NCI-H2171 (cell line): ENCODE measurements at places on chromosomes 2 and 18.

GRCh38 chr18:64803471-64803870, 654.6 kb upstream of the LINC00305 start:
- DNase-seq = no peak

DNA sequence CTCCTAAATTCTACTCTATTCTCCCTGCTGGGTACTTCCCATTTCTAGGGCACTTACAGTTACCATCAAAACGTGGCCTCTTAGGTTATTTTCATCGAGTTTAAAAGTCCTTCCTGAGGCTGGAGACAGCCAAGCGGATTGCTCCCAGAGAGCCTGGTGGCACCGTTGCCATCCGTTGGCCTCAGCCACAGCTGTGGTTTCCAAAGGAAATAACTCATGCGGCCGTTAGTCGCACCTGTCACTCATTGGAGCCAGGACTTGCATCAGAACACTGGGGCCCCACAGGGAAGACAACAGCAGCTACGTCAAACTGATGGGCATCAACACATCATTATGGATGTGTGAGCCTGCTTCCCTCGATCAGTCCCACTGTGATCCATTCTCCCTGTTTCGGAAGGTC, 453.4 kb downstream of the BCL11A start:
- no peak for DNase-seq

DNA sequence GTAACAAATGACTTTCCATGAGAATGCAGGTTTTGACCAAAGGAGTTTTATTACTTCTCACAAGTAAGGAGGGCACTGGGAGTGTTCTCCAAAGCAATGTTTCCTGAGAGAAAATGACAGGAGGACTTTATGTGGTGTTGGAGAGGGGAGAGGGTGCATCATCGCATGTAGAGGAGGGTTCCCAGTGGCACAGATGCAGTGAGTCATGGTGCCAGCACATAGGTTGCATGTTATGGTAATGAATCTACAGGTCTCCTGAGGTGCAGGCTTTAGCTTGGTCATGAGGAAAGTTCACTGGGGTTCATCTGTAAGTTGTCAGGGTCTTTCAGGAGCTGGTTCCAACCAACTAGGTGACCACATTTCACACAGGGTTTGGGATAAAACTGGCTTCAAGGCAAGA, 30.4 kb downstream of the NAT8 start:
- no peak for DNase-seq

GRCh38 chr2:60303680-60304079, 249.8 kb downstream of the BCL11A start:
- no peak for DNase-seq

GRCh38 chr2:121479882-121480522, 50.7 kb upstream of the RNU4ATAC start:
- peak; percentile 48 for DNase-seq

GRCh38 chr2:232879618-232880494, 9.8 kb downstream of the SNORC start:
- no peak for DNase-seq

- DNase-seq = no peak
These were observed 127.4 kb downstream of the VAPA start for GRCh38 chr18:10041180-10041579.

GRCh38 chr2:144835634-144836350, 315.9 kb upstream of the ZEB2 start:
- no peak for DNase-seq
